Amygdala (tissue), 56 donors: ENCODE measurements at places on chromosomes 16 and 17.
A peak's percentile ranks its signal among the peaks of the same experiment; 100 is the strongest.

- DNase-seq: no peak
Measured at GRCh38 chr16:70705056-70705455, 19.2 kb upstream of the MTSS2 start.

- DNase-seq: peak; percentile 28
Measured at GRCh38 chr17:64320613-64321553, 57.8 kb upstream of the TEX2 start.

GRCh38 chr17:38577244-38577643, 28.5 kb downstream of the SRCIN1 start:
- DNase-seq: no peak

DNA sequence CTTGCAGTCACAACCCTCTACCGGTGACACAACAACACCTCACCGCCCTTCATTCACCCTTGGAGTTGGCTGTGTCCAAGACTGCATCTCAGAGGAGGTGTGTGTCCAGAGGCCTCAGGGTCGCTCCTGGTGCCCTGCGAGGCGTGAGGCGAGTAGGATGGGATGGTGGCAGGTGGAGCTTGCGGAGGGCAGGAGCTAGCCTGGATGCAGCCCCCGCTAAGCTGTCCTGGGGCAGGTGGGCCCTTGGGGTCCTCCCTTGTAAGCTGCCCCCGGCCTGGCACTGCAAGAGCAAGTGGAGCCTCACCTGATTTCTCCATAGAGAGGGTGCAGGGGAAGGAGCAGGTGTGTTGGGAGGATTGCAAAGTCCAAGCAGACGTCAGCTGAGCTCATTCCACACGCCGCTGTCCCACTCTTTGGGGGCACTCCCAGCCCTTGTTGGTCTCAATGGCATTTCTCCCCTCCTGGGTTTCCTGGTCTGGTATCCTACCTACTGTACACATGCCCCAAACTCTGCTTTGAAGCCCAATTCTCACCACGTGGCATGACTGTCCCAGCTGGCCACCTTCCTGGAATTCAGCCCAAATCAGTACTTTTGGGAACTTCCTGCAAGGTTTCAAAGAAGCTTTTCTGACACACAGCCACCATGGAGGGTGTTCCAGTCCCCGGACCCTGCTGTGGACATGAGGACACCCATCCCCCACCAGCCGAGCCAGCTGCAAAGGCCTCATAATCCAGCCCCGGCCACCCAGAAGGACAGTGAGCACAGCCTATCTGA, 18.1 kb upstream of the ICAM2 start:
- DNase-seq: no peak

- DNase-seq: no peak
Measured at GRCh38 chr17:50642722-50643656, 8.3 kb downstream of the ABCC3 start.

DNA sequence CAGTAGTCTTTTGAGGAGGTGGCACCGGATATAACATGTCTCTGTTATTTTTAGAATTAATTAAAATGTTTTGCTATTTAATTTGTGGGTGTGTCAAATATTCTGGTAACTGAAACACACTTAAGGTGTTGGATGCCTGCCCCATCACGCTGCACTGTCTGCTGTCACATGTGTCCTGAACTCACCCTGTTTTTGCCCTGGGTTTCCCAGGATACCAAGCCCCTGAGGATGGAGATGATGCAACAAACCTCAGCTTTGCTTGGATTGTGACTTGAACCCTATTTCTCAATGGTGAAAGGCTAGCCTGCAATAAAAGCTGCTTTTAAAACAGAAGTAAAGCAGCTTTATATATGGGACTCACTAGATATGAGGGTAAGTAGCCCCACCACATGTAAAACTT, 11.5 kb upstream of the DUSP14 start:
- DNase-seq: no peak

DNA sequence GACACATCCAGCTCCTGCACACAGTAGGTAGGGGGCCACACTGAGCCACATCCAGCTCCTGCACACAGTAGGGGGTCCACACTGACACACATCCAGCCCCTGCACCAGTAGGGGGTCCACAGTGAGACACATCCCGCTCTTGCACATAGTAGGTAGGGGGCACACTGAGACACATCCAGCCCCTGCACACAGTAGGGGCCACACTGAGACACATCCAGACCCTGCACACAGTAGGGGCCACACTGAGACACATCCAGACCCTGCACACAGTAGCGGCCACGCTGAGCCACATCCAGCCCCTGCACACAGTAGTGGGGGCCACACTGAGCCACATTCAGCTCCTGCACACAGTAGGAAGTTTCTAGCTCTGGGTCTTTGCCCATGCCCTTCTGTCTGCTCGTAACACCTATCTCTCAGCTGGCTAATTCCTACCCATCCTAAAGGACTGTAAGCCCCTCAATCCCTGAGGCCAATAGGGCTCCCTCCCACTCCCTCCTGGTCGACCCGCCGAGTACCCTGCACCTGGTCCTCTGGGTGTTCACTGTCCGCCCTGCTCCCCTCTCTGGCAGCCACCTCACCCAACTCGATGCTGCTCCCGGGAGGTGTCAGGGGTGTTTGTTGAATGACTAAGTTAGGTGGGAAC, 9.4 kb upstream of the ATP2A3 start:
- DNase-seq: no peak

GRCh38 chr17:14143688-14144087, 74.4 kb downstream of the COX10 start:
- no peak for DNase-seq

DNA sequence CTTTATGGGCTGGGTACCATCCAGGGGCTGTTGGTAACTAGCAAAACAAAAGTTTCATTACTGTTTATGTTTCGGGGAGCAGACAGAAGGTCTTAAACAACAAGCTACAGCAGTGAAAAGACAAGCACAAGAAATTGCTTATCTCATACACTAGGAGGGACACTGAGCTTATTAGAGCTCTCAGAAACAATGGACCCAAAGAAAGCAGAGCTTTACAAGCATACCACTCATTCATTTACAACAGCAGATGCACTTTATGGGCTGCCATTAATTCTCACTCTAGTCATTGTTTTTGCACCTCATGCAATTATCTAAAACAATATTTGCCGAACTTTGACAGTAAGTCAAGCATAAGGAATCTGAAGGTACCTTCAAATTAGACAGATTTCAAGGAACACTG, 10.0 kb downstream of the KRT16 start:
- DNase-seq: no peak

DNA sequence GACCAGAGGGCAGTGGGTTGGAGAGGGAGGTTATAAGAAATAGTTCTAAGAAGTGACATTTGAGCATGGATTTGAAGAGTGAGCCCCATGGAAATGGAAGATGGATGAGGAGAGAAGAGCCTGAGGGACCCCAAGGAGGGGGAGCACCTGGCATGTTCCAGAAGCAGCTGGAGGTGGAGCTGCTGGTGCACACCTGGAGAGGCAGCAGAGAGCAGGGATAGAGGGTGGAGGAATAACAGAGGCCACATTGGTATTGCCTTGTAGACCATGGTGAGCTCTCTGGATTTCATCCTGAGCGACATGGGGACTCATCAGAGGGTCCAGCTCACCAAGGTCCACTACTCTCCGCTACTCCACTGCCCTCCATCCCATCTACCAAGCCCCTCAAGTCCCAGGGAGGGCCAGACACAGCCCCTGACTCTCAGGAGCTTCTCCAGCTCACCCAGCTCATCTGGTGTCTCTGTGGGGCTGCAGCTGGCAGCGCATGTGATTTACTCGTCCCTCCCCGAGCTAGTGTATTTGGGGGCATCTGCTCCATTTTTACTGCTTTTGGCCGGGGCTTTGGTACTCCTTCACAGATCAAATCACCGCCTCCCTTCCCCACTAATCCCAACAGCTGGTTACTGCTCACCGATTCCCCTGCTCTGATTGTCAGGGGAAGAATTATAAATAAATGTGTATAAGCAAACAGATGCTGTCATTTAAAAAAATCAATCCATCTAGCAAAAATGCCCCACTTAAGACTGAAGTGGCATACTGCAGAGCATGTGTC, 22.1 kb upstream of the KDM8 start:
- no peak for DNase-seq
